ENCODE measurements at places on chromosomes 3 and 15.
A peak's percentile ranks its signal among the peaks of the same experiment; 100 is the strongest.

- DNase-seq: no peak
These were observed 60.1 kb downstream of the DAPK2 start for GRCh38 chr15:63986185-63986680.

DNA sequence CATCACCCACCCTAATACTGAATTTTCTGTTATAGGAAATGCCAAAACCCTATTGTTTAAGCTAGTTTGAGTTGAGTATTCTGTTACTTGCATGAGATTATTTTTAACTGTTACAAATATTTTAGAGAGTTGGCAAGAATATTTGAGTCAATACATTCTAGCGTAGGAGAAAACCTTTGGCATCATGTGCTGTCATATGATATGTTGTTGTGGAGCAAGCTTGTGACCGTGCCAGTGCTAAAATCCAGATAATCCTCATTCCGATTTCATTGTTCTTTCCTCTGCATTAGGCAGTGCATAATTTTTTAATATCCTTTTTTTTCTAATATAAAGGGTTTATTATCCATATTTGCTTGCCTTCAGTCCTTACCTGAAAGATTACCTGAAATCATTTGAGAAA is 168.0 kb upstream of the GMNC start:
- DNase-seq: no peak

DNA sequence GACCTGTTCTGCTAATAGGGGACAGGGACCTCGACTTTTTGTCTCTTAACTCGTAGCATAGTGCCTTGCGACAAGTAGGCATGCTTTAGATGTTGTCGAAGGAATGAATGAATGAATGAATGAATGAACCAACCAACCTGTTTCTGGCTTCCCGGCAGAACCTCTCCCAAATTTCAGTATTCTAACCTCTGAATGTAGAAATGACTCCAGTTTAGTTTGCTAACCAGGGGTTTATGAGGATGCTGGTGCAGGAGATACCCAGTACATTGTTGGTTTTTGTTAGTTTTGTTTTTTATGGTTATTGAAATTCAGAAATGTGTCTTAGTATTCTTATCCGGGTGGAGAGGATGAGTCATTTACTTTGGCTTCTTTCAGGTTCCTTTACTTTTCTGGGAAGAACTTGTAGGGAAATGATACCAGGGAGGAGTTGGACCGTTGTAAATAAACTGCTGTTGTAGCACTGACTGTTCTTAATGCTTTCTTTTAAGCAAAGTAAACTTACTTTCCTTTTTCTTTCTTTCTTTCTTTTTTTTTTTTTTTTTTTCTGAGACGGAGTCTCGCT is 29.6 kb upstream of the EHHADH start:
- no peak for DNase-seq

- no peak for DNase-seq
These were observed 501.8 kb downstream of the ZPLD1 start for GRCh38 chr3:102936511-102937045.

GRCh38 chr3:128326051-128326823 is 140.5 kb downstream of the DNAJB8 start:
- no peak for DNase-seq

GRCh38 chr3:127131424-127132170 is 61.3 kb upstream of the PRR23E start:
- no peak for DNase-seq

DNA sequence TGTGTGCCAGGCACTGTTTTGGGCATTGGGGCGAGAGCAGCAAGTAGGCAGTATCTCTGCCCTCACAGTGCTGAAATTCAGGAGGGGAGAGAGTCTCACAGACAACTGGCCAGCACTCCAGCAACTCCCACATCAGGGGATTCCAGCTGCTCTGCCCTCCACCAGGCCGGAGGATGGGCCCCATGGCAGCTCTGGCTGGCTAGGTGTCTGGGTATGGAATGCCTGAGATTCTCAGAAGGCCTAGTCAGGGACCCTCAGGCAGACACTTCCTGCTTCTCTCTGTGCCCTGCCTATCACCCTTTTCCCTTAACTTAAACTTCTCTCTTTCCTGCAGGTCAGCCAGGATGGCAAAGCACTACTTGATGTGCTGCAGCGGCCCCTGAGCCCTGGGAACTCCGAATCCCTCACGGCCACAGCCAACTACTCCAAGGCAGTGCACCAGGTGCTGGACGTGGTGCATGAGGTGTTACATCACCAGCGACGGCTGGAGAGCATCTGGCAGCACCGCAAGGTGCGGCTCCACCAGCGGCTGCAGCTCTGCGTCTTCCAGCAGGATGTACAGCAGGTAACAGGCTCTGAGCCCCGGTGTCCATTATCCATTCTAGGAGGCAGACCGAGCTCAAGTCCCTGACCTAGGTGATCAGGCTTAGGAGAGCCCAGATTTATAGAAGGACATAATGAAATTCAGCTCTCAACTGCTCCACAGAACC is 342.2 kb upstream of the ROPN1 start:
- no peak for DNase-seq

- DNase-seq: no peak
These were observed 98.0 kb upstream of the ARHGEF26 start for GRCh38 chr3:154023148-154023547.

GRCh38 chr3:196740481-196741248 is 1.0 kb downstream of the PAK2 start:
- DNase-seq: peak; percentile 9

DNA sequence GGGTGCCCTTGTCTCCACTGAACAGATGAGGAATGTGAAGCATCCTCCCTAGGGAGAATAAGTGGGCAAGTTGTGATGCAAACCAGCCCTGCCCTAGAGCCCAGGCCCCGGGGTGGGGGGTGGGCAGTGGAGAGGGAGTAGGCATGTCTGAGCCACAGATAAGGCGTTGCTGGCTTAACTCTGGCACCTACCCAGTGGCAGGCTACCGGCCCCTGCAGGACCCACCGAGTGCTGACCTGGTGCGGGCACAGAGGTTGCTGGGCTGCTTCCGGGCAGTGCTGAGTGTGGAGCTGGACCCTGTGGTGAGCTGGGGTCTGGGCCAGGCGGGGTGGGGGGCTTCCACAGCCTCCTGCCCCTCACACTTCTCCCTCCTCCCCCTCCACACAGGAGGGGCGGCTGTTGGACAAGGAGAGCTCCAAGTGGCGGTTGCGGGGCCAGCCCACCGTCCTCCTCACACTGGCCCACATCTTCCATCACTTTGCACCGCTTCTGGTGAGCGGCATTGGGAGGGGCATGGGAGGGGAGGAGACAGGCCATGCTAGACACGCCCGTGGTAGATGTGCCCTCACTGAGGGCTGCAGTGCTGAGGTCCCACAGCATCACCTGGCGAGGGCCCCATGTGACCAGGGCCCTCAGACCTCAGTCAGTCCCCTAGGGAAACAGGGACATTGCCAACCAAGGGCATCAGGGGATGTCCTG is 10.1 kb downstream of the RNF123 start:
- DNase-seq: no peak

DNA sequence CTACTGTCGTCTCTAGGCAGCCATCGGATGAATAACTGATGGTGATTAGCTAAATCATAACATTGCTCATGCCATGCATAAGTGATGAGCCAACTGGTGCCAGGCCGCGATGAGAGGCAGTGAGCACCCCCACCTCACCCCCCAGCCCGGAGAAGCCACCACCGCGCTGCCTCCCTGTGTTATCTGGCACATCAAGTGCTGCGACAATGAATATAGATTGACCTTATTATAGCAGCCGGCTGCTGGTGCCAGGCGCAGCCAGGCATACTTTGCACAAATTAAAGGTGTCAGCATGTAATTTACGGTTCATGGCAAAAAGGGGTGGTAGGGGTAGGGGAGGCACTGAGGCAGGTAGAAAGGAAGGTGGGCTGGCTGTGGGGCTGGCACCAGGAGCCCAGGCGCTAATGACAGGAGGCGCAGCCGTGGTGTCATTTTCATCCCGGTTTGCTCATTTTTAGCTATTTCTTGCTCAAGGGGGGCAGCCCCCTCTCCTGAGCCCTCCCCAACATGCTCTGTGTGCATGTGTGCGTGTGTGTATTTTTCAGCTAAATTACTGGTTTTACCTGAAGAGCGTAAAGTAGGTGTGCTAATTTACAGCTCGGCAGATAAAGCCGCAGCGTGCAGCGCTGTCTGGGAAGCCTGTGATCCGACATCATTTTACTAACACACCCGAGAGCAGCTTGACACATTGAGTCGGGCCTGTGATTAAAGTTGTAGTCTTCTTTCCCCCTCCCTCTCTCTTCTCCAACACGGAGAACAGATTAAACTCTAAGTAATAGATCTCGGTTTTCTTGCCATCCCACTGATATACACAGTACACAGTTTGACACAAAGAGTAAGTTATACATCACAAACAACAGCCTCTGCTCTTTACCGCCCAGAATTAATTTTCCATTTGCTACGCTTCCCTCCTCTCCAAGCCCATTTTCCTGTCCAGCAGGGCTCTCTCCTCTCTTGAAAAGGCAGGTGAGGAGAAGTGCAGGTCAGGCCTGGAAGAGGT is 212.3 kb downstream of the RPLP1 start:
- no peak for DNase-seq

DNA sequence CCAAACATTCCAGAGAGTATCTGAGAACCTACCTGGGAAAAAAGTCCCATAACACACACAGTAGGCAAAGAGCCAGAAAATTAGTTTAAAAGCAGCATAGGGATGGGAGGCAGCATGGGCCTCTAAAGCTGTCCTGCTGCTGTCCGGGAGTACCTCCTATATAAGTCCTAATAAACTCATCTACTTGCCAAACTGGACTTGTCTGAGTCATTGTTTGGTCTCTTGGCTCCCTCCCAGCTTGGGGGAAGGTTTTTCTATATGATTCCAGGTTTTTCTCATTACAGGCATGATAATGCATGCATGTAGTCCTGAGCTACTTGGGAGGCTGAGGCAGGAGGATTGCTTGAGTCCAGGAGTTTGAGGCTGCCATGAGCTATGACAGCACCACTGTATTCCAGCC is 17.5 kb upstream of the HACD2 start:
- DNase-seq: no peak

DNA sequence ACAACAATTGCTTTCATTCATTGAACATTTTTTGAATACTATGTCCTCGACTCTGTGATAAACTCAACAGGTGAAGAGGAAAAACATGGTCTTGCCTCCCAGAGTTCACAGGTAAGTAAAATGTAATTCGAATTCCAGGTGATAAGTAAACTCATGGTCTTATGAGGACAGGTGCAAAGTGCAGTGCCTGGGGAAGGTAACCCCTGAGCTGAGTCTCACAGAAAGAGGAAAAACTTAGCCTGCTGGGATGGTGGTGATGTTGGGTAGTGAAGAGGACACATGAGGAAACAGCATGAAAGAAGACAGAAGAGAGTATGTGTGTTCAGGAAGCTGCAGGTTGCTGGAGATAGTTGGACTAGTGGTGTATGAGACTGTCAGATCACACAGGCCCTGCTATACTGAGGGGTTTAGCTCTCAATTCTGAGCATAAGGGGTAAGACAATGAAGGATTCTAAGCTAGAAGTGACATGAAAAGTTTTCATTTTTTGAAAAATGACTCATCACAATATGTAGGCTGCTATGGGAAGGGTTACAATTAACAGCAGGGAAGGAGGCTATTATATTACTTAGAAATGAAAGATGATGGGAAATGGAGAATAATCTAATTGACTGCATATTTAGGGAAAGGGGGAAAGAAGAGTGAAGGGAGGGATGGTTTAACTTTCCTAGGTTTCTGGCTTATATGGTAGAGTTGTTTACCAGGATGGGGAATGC is 111.3 kb downstream of the ISL2 start:
- no peak for DNase-seq

DNA sequence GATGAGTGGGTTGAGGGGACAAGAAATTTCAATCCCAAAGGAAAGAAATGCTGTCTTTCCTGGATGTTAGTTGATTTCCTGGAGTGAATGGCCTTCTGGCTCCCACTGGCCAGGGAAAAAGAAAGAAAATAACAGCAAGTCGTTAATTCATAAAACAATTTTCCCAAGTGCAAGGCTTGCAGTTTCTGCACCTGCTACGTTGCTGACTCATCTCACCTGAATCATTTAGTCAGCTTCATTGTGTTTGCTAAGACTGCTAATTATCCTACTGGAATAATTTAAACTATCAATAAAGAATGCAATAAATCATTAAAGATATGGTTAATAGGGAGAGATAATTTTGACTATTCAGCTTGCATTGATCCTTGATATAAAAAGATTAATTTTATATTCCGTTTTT is 387.6 kb downstream of the ROBO2 start:
- DNase-seq: no peak

DNA sequence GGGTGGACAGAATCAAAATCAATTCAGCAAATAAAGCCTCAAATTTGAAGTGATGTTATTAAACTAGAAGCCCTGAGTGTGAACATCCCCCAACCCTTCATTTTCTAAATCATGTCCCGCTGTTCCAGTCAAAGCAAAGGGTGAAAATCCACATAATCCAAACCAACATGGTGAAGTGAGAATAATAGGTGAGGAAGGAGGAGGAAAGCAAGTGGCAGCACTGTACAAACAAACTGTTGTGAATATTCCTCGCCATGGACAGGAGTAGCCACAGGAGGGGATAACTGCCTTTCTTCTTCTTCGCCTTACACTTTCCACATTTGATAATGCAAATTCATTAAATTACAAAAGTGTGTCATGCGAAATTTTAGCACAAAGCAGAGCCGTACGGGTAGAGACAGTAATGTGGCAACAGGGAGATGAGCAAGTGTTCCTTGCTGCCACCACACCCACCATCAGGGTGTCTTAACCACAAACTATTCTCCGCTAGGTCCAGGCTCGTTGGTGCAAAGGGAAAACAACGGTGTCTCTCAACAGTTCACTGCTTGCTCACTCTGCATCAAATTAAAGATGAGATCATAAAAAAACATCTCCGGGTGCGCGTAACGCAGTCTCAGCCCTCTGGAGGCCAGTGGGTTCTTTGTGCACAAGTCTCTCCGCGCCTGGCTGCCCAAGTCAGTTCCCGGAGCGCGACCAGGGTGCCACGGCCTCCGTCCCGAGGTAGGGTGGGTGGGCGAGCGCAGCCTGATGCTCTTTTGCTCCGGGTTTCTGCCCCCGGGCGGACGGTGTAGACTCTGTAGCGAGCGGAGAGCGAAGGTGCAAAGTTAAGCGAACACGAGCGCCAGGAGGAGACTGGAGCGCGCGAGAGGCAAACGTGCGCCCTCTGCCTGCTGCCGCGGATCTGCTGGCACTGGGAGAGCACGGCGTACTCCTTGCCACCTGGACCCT is 6.7 kb downstream of the EPHA3 start:
- DNase-seq: no peak

DNA sequence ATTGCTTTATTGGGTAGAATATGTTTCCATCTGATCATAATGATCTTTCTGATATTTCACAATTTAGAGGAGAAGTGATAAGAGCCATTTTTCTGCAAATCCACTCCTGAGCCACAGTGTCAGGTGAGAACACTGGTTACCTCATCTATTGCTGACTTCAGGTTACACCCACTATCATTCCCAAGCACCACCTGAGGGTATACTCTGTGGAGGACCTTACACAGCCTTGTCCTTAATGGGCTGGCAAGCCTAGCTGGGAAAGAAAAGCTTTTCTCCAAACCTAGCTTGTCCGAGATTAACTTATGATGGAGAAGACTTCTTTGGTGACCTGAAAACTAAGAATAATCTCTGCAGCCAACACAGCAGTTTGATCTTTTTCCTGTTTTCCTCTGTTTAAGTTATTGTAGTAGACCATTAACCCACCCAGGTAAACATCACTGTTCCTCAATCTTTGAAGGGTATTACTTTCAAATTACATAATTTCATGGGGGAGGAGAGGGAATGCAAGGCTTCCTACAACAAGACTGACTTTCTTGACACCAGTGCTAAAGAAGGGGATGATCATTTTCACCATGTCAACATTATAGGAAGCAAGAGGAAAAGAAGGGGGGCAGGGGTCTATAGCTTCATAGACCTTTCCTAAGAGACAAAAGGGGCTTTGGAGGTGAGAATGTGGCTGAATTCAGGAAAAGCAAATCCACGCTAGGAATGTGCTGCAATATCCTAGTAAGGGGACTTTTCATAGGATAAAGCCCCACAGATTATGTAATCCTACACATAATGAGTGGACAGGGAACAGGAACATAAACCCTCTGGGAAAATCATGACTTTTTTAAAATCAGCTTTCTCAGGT is 1.7 kb downstream of the NCEH1 start:
- no peak for DNase-seq

Measured in T-helper 1 cell (primary cell).